ENCODE measurements at places on chromosomes 16 and 17. TPM values are rescaled to one million over a fixed set of nuclear protein-coding genes. Genes with fewer than 3 reads are reported as not detected.

ACAP1 gene
- 309 TPM for total RNA-seq

TCAP gene
- 1.1 TPM for total RNA-seq

GPR139 gene
- not detected for total RNA-seq

PMFBP1 gene
- total RNA-seq, result 0.17 TPM

TBC1D3E gene
- total RNA-seq, result not detected
